ENCODE measurements at places on chromosomes 2 and 18.

- DNase-seq, result no peak
Measured at GRCh38 chr2:9809448-9810088, 33.7 kb upstream of the TAF1B start.

GRCh38 chr18:56483386-56483785 is 155.0 kb downstream of the TXNL1 start:
- DNase-seq, result no peak

DNA sequence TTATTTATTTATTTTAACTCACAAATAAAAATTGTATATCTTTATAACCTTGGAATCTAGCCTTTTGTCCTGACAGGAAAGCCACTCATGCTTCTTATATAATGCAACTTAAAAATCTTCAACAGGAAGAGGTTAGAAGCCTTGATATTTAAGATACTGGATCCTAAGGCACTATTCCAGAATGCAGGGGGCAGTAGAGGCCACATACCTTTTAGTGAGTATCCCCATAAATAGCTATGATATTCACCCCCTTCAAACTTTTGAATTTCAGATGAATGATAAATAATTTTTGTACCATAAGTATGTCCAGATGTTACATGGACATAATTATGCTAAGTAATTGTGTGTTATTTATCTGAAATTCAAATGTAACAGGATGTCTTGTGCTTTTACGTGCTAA is 592.7 kb upstream of the VRK2 start:
- DNase-seq, result no peak

- DNase-seq, result peak; percentile 96
Measured at GRCh38 chr18:79485788-79486355, 90.1 kb downstream of the NFATC1 start.

- DNase-seq, result no peak
Measured at GRCh38 chr18:11089931-11090715, 59.2 kb downstream of the PIEZO2 start.

GRCh38 chr2:12534646-12535263 is 182.0 kb upstream of the TRIB2 start:
- peak; percentile 99 for DNase-seq

GRCh38 chr2:241092677-241093076 is 9.4 kb downstream of the MTERF4 start:
- no peak for DNase-seq
